ENCODE measurements at places on chromosomes 5 and 9.

GRCh38 chr5:160064417-160064810 is 54.8 kb downstream of the PWWP2A start:
- no peak for DNase-seq

GRCh38 chr9:7967093-7967827 is 167.7 kb upstream of the DMAC1 start:
- DNase-seq: no peak

- peak; percentile 82 for DNase-seq
Observed at GRCh38 chr9:14031060-14031414, 282.9 kb downstream of the NFIB start.

GRCh38 chr5:35956429-35956828 is 18.0 kb upstream of the CAPSL start:
- no peak for DNase-seq

DNA sequence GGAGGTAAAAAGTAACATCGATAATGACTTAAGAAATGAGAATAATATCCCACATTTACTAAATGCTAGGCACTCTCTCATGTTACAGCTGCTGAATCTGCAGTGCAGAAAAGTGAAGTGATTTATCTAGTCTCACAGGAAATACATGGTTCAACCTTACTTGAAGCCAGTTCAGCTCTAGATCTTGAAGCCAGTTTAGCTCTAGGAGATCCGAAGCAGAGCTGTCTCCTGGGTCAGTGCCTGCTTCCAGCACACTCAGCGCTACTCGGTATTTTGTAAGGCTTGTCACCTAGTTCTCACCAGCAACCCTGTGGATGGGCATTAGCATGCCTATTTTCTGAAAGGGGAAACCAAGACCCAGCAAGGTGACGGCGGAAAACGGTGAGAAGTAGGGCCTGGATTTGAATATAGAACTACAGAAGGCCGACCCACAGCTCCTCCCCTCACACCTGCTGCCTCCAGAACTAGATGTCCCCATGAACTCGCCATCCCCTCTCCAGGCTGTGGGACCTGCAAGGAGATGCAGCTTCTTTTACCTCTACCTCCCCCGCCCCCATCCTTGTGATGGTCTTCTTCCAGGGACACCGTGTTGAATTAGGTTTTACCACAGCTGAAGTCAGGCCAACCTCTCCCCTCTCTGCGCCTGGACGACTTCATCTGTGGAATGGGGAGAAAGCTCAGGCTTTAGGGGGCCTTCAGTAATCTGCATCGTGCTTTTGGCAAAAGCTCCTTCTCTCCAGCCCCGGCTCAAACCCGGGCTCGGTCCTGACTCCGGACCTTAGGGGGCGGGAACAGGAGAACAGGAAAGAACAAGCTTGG is 4.4 kb upstream of the MSX2 start:
- no peak for DNase-seq

DNA sequence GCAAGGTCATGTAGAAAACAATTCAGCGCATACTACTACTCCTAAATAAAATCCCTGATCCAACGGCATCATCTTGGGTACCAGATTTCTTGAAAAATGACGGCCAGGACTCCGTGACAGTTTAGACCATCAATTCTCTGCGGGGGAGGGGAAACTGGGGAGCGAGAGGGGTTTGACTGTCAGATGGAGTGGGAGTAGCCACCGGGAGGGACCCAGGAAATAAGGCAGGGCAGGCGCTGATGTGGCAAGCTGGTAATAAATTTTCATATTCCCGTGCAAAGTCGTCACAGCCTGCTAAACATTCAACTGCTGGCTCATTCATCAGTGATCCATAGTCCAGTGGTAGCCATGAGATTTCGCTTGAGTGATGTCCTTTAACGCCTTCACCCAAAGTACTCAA is 457 bp upstream of the CDH18 start:
- no peak for DNase-seq

GRCh38 chr5:135129307-135129706 is 95.3 kb upstream of the PITX1 start:
- DNase-seq: no peak

- peak; percentile 53 for DNase-seq
Observed at GRCh38 chr5:140632366-140633020, 482 bp downstream of the CD14 start.

DNA sequence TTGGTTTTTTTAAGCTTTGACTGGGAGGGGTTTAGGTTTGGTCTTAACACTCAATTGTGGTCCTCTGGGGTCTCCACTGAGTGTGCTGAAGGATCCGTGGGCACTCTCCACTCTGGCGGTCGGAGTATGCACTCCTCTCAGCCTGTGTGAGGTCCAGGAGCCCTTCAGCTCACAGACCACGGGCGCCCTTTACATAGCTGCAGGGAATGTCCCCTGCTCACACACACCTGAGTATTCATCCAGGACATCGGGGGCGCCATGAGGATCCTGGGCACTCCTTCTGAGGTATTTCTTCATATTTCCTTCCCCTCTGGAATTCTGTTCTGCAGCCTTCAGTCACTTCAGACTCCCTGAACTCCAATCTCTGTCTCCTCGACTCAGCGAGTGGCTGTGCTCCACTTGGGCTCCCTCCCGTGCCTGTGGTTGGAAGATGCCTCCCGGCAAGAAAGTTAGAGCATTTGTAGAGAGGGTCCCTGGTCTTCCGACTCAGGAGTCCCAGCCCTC is 12.5 kb downstream of the TRIP13 start:
- no peak for DNase-seq

- no peak for DNase-seq
Observed at GRCh38 chr9:12351293-12352044, 341.7 kb upstream of the TYRP1 start.

- DNase-seq: no peak
Observed at GRCh38 chr5:28822071-28822470, 1783.7 kb upstream of the CDH9 start.

- DNase-seq: no peak
Observed at GRCh38 chr9:726005-726404, 115.5 kb upstream of the DMRT1 start.

- no peak for DNase-seq
Observed at GRCh38 chr5:130836729-130837649, 328.1 kb downstream of the HINT1 start.

GRCh38 chr5:151758430-151759241 is at the start of gene ATOX1:
TSS of gene ATOX1 (minus strand) at chr5:151758631. CDS start at chr5:151758551, 80 bp downstream.
- DNase-seq: peak; percentile 91

DNA sequence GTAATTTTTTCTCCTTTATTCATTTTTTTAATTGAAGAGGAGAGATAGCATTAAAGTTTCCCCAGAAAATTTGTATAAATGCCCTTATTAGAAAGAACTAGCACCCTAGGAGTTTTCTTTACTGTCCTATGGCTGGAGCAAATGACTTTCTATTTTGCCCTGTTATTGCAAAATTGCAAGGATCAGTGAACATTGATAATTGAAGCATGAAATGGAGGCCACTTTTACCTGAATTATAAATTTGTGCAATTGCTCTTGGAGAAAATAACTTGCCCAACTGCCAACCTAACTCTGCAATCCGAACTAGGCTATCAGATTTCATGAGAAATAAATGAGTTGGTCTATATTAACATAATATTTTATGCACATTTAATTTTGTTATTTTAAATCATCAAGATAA is 111.9 kb downstream of the MTRR start:
- DNase-seq: no peak

DNA sequence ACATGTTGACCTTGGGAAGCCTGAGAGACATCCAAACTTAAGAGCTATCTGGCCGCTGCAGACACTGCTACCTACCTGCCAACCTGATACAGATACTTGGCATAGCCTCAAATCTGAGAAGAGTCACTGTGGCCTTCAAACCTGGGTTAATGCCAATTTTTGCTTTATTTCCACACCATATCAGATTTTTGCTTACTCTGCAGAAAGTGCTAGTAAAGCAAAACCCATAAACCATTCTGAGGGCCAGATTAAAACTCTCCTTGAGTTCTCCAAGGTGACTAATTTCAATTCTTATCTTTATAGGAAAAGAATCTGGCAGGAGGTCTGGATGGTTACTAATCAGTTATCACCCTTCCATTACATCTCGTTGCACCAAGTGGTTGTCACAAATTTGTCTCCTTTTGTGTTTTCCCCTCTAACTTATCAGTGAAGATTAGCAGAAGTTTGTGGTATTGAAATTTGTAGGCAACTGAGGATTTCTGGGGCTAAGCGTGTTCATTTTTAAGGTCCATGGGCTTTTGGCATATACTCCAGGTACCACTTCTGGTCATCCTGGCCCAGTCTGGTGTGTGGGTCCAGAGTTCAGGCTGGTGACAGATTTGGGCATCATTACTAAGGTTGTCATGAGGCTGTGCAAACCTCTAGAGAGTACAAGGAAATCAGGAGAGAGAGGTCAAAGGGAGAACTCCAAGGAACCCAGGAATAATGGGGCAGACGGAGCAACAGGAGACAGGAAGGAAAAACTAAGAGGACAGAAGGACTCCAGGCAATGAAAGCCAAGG is 177.9 kb downstream of the TSSK1B start:
- DNase-seq: no peak

All from left hindlimb (tissue), 1 donor.